Smooth muscle cell of the umbilical artery (primary cell): ENCODE measurements at places on chromosomes 1 and 21. TPM values are rescaled to one million over a fixed set of nuclear protein-coding genes. Genes with fewer than 3 reads are reported as not detected.

BGLAP gene
- 0.59 TPM in 1 of 2 replicates, not detected in the other for total RNA-seq

SPRR4 gene
- total RNA-seq = not detected in 2 replicates

THEM5 gene
- total RNA-seq = not detected in 2 replicates

RAB25 gene
- total RNA-seq = not detected in 2 replicates

ESPN gene
- total RNA-seq = 0.05 TPM in 1 of 2 replicates, not detected in the other

SLC45A3 gene
- 3.3 and 4.8 TPM in 2 replicates for total RNA-seq

TNNT2 gene
- total RNA-seq = not detected in 2 replicates

HOOK1 gene
- total RNA-seq = not detected in 2 replicates

RBP7 gene
- not detected in 2 replicates for total RNA-seq

CYP4A11 gene
- not detected in 2 replicates for total RNA-seq
